ENCODE measurements at places on chromosomes 3 and 15.

- no peak for DNase-seq
Measured at GRCh38 chr15:68638953-68639515, 60.2 kb downstream of the CORO2B start.

- DNase-seq = no peak
Measured at GRCh38 chr15:61849447-61849846, 210.8 kb downstream of the VPS13C start.

DNA sequence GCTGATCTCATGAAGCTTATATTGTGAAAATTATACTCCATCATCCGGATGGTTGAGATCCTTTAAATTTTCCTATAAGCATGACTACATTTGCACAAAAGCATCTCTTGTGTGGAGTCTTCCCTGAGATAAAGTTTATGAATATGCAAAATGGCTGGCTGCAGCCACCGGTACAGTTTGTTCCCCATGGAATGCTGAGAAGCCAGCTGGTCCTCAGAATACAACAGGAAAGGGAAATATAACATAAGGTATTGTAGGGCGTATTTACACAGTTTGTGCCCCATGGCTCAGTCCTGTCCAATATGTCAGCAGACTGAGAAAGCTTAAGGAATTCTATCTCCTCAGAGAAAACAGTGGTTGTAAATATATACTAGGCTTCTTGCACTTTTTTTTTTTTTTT lies 468.6 kb downstream of the CNTN6 start:
- no peak for DNase-seq

DNA sequence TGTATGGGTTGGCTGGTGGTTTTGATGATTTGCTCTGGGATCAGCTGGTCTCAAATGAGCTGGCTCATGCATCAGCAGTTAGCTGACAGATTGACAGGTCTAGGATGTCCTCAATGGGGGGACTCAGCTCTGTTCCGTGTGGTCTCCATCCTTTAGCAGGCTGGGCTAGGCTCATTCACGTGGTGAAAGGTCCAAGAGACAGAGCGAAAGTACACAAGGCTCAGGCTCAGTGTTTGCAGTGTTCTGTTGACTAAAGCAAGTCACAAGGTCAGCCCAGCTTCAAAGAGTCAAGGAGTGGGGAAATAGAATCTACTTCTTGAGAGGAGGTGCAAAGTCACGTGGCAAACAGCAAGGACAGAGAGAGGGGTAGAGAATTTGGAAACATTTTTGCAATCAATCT lies 126.5 kb upstream of the CMC1 start:
- DNase-seq = no peak

DNA sequence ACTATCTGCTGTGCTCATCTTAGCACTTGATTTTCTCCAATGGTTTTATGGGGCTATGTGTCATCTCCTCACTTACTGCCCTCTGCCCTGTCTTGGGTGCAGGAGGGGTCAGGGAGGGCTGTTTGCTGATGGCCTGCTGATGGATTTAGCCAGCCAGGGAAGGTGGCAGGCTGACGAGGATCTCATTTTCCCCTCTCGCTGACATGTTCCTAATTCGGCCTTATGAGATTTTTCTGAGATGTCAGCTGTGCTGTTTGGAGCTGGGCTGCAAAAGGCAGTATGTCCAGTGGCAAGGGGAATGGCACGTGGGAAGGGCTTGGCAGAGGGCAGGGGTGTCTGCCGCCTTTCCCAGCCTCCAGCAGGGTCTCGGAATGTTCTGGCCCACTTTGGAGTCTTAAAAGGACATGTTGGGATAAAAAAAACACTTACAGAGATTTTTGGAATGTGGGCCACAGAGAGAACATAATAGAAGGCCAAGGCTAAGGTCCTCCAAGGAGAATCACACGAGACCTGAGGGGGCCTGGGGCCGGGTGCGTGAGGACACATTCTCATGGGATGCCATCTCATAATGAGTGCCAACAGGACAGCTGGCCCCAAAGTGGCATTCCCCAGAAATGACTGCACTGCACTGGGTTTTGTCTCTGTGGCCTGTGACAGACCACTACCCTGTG lies 303.8 kb downstream of the TLE3 start:
- DNase-seq = no peak

GRCh38 chr3:101077361-101078011 lies 84.3 kb upstream of the ABI3BP start:
- DNase-seq = peak; percentile 30

DNA sequence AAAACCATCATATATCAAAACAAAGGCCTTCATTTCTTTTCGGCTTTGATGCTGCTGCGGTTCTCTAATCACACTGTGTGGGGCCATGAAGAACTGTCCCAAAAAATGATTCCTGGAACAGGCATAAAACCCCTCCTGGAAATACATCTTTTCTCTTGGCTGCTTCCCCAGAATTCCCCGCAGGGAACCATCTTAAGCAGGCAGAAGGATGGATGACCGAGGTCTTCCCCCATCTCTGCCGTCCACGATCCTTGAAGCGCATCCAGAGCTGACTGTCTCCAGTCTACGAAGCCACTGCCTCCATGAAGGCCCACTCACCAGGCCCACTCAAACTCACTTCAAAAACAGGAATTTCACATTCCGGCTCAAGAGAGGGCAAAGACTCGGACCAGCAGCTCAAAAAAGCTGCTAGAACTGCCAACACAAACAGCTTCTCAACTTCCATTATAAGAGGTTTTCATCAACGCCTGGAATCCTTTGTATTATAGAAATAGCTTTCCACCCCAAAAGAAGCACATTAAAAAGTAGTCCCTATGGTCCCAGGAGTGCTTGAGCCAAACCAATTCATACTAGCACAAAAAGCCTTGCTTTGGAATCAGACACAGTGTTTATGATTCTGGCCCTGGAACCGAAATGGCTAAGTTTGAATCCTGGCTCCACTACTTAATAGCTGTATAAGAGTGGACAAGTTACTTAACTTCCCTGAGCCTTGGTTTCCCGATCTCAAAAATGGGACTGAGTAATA lies 487.5 kb upstream of the WNT5A start:
- no peak for DNase-seq

GRCh38 chr3:23824699-23825444 lies 19.1 kb downstream of the UBE2E1 start:
- DNase-seq = no peak

DNA sequence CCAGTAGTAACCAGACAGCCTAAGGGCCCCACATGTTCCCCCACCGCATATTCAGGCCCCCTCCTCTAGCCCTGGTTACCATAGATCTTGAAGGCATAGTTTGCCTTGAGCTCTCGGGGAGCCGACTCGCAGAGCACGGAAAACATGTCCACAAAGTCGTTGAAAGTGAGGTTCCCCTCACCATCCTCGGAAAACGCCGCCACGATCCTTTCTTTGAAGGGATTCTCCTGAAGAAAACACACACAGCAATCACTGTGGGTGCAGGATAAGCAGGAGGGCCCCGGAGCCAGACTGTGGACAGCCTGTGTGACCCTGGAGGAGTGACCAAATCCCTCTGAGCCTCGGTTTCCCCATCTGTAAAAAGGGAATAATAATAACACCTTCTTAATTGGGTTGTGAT lies 16.8 kb downstream of the SH2D7 start:
- DNase-seq = no peak

- no peak for DNase-seq
Measured at GRCh38 chr15:101689901-101690300, 34.4 kb downstream of the TARS3 start.

DNA sequence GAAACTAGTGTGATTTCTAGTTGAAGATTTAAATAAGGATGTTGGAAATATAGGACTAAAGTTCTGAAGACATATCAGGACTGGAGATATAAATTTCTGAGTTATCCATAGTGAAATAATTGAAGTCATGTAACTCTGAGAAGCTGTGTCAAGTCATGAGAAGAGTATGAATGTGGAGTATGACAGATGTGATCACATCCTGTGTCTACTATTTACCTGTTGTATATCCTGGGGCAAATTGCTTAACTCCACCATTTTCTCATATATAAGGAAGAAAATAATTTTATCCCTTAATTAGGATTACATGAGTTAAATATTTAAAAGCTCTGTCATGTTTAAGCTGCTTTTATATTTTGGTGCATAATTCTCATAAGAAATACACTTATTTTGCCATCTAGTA lies 350.3 kb downstream of the ZBTB20 start:
- no peak for DNase-seq

DNA sequence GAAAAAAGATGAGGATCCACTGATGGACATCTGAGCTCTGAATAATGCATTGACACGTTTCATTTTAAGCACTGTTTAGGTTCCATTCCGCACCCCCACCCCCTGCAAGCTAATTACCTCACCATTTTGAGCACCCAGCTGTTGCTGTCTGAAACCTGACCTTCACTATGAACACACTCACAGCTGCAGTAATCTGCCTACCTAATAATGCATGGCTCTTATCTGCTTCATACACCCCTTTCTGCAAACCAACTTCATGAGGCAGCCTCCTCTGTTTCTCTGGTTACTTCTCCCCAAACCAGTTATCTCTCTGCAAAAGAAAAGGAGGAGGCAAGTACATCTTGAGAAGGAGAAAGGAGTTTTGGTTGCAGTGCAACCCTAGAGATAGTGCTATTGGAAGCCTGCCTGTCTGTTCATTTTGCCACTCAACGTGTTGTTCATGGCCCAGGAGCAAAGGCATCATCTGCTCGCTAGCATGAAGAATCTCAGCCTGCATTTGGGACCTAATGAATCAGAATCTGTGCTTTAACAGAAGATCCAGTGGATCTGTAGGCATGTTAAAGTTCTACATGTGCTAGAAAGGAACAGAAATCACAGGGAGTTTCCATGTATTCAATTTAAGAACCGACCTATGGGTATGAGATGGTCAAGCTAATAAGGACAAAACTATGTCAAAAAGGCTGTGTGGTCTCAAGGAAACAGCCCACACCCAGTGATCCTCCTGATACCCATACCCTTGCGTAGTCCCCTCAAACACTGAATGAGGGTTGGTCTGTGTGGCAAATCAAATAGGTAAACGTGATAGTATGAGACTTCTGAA lies 87.2 kb downstream of the MB21D2 start:
- DNase-seq = no peak

- DNase-seq = no peak
Measured at GRCh38 chr15:28080386-28080785, 18.7 kb downstream of the OCA2 start.

GRCh38 chr3:20846066-20846465 lies 660.1 kb upstream of the SGO1 start:
- no peak for DNase-seq

GRCh38 chr15:31323627-31324026 lies 3.0 kb upstream of the KLF13 start:
- DNase-seq = no peak

- no peak for DNase-seq
Measured at GRCh38 chr15:41975669-41976068, 3.3 kb upstream of the EHD4 start.

- DNase-seq = no peak
Measured at GRCh38 chr3:103863381-103863780, 1428.6 kb downstream of the ZPLD1 start.

DNA sequence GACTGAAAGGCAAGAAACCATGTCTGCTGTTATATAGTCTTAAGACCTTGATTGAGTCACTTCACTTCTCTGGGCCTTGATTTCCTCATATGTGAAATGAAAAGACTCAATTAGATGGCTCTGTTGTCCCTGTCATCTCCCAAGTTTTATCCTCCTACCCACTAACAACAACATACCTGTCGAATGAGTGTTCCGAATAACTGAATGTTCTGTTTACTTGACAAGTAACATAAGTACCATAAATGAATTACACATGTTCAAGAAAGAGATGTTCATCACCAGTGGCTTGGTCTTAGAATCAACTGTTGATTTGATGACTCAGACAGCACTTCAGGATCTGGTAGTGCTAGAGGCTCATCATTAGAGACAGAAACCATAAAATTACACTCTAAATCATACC lies 311.7 kb downstream of the VPS13C start:
- DNase-seq = peak; percentile 34

Measured in skeletal muscle cell (primary cell).